Activated naive CD8-positive, alpha-beta T cell treated with anti-CD3 and anti-CD28 coated beads for 36 hours (primary cell): ENCODE measurements at places on chromosomes 11 and 22.

- DNase-seq: no peak
Measured at GRCh38 chr11:48041877-48042695, 61.7 kb downstream of the PTPRJ start.

- no peak for DNase-seq
Measured at GRCh38 chr11:115298300-115299012, 205.8 kb downstream of the CADM1 start.

DNA sequence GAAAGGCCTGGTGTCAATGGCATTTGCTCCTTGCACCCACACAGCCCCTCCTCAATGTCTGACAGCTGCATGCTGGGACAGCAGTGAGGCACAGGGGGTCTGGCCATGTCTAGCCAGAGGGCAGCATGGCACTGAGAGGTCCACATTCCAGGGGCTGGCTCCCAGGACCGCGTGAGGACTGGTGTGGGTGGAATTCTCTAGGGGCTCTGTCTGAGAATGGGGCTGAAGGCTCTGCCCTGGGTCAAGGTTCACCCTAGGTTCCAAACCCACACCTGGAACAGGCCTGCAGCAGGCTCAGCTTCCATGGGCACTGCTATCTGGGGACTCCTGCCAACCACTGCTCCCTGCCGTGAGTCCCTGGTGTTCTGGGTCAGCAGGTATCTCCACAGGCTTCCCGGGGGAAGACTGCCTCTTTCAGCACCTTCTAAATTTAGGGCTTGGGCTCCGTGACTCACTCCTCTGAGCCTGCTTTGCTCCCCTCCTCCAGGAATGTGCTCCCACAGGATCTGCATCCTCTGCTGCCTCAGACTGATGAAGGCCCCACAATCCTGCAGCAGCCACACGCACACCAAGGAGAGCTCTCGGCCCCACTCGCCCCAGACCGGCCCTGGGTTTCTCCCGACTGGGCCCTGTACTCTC is 4.2 kb downstream of the STARD10 start:
- DNase-seq: no peak

GRCh38 chr11:80616070-80616800 is 1175.4 kb upstream of the TENM4 start:
- no peak for DNase-seq

- no peak for DNase-seq
Measured at GRCh38 chr11:30172883-30173311, 57.9 kb upstream of the FSHB start.

- no peak for DNase-seq
Measured at GRCh38 chr22:49230194-49230577, 597.5 kb downstream of the BRD1 start.

- peak; percentile 43 for DNase-seq
Measured at GRCh38 chr11:121494355-121495099, 41.8 kb upstream of the SORL1-AS1 start.

DNA sequence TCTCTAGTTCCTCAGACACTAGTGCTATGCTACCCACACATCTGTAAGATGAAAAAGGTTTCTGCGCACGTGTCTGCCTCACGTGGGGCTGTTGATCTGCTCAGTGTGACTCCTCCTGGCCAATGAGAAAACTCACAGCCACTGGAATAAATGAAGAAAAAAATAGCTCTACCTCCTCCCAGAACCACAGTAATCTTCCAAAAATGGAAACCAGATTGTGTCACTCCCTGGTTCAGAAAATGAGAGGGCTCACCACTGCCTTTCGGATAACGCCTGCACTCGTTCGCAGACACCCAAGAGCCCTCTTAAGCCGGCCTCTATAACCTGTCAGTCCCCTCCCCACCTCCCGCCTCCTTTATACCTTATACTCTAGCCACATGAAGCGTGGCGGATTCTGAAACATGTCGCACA is 5.1 kb downstream of the APBB1 start:
- peak; percentile 72 for DNase-seq

GRCh38 chr11:66856496-66857233 is at the start of gene LRFN4:
LRFN4 (plus strand) TSS chr11:66857064; CDS start chr11:66857745, 681 bp downstream.
- peak; percentile 69 for DNase-seq

GRCh38 chr11:87974797-87975196 is 200.4 kb downstream of the RAB38 start:
- DNase-seq: no peak

DNA sequence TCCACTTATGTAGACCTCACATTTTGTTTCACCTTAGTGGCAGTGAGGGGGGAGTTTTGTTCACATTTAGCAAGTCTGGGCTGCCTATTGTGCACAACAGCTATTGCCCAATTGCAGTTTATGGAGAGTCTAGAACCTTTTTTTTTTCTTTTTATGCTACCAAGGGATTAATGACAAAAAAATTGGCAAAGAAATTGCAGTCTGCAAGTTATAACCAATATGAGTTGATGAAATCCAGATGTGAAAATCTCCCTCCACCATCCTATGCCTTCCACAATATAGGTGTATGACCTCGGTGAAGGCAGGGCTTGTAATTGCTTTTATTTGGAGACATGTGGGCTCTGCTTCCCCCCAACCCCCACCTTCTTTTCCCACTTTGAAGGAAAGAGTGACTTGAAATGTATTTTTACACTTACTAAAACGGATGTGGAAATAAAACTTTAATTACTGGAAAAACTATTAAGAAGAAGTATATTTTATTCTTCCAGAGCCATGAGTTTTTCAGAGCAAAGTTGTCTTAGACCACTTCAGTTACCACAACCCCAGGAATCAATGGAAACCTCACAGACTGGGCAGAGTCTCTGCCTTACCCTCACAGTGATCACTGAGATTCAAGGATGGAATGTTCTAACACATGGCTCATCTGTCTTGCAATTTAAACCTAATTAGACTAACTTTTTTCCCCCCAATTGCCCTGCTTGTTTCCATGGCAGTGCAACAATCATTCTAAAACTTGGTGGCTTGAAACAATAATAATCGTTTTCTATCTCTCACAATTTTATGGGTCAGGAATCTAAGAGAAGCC is 120.8 kb upstream of the SLC5A12 start:
- DNase-seq: no peak
